ENCODE measurements at places on chromosomes 7 and 10.

- no peak for DNase-seq
Measured at GRCh38 chr7:30813466-30813865, 42.2 kb downstream of the MINDY4 start.

- DNase-seq = no peak
Measured at GRCh38 chr7:20596653-20597052, 18.8 kb upstream of the ABCB5 start.

DNA sequence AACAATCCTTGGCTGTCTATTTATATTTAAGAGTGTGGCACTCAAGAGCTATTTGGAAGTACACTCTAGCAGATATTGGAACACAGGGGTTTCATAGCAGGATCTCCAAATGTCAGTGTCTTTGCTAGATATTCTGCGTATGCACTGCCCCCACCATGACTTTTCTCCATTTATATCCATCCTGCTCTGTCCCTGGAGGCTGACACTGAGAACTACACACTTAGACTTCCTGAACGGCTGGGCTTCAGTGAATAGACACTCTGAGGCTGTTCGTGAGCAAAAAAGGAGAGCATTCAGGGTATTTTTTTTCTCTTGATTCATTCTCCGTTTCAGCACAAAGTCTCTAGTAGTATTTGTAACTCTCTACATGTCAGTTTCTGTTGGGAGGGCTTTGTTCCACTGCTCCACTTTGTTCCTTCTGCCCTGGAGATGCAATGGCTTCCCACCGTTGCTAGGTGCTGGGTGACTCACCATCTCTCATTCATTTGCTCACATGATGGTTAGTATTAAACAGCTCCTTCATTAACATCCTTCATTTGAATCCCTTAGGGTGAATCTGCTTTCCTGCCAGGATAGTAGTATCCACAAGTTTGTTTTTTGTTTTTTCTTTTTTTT, 155.9 kb upstream of the SLC13A1 start:
- DNase-seq = no peak

DNA sequence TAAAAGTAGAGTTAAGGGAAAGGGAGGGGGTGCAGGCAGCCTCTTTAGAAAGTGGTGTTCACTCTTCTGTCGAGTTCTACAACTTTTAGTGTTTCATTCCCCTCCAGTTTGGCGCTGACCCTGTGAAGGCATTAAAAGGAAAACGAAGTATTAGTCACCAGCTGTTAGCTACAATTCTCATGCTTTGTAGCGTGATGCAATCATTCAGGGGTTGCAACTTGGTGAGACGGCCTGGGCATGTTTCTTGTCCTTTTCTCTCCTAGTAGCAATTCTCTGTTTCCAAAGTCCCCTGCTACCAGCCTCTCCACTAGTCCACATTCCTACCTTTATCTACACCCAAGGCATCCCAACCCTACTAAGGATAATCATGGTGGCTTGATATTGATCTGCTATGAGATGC, 33.7 kb upstream of the DGKI start:
- DNase-seq = no peak

DNA sequence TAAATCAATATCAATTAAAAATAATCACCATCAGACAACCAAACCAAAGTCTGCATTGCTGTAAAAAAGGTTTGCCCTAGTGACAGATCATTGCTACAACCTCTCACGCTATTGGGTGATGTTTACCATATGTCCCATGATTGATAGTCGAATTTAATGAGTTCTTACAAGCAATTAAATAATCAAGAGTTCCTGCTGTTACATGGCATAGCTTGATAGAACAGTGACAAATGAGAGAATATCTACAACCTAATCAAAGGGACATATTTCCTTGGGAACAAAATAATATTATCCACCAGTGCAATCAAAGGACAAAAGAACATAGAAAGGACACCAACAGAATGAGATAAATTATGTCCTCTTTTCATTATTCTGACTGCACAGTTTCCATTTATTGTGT, 387.4 kb downstream of the ETV1 start:
- DNase-seq = no peak

- peak; percentile 22 for DNase-seq
Measured at GRCh38 chr10:80664071-80664680, 126.5 kb downstream of the SH2D4B start.

DNA sequence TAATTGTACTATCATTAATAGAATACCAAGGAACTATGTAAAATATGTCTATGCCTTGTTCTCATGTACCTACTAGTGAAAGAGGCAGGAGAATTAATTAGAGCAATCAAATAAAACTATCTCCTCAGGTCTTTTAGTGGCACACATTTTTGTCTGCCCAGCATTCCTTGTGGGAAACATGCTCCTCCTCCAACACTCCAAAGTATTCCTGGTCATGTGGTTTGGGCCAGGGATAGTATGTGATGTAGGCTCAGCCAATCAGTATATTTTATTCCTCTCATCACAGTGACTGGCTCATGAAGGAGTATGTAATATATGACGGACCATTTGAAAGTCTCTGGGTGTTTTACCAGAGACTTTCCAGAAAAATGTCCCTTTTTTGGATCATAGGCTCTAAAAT, 16.7 kb upstream of the SYPL1 start:
- no peak for DNase-seq

DNA sequence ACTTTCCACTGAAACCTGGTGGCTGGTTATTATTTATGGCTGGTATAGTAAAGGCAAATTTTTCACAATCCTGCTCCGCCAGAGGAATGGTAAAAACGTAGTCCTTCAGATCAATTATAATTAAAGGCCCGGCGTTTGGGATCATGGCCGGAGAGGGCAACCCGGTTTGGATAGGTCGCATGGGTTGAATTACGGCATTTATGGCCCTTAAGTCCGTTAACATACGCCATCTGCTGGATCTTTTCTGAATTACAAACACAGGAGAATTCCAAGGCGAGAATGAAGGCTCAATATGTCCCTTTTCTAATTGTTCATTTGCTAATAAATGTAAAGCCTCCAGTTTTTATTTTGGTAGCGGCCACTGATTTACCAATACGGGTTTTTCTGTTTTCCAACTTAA, 11.3 kb upstream of the TAS2R3 start:
- DNase-seq = no peak

DNA sequence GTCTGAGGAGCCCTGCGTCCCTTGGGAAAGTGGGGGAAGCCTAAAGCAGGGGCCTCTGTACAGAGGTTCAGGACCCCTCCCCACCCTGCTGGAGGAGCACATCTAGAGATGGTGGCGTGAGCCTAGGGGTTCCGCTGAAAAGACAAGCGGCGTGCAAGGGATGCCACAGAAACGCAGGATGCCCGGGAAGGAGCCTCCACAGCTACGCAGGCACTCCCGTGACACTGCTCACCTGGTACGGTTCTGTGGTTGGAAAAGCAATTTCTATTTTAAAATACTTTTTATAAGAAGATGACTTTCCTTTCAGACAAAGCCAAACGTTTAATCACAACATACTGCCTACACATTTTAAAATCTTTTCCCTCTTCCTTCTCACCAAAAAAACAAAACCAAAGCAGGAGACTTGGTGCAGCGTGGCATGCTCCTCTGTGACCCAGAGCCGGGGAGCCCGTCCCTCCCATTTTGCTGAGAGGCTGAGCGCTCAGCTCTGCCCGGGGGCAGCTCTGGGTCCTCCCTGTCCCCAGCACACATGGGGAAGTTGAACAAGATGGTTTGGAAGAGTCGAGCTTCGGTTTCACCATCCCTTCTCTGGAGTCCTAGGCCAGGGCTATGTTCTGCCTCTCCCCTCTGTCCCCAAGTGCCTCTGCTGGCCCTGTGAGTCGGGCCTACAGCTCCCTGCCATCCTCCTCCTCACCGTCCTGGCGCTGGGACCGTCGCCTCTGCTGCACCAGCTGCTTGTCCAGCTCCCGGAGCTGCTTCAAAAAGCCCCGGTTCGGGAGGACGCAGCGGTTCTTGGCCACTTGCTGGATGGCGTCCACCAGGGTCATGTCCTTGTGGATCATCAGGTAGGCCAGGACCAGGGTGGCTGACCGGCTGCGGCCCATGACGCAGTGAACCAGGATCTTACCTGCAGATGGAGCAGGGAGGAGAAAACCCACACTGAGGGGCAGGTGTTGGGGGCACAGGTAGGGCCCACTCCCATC, 74.0 kb upstream of the SAMD8 start:
- DNase-seq = no peak

DNA sequence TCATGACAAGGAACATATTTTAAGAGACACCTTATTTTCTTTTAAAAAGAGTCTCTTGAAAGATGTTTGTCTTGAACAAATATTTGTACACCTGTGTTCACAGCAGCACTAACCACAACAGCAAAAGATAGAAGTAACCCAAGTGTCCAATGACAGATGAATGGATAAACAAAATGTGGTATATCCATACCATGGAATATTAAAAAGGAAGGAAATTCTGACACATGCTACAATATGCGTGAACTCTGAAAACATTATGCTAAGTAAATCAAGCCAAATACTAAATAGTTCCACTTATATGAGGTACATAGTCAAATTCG, 17.8 kb downstream of the SGMS1 start:
- no peak for DNase-seq

- DNase-seq = no peak
Measured at GRCh38 chr10:13693783-13694700, 107.3 kb downstream of the PRPF18 start.

- no peak for DNase-seq
Measured at GRCh38 chr7:42095791-42096190, 141.2 kb downstream of the GLI3 start.

DNA sequence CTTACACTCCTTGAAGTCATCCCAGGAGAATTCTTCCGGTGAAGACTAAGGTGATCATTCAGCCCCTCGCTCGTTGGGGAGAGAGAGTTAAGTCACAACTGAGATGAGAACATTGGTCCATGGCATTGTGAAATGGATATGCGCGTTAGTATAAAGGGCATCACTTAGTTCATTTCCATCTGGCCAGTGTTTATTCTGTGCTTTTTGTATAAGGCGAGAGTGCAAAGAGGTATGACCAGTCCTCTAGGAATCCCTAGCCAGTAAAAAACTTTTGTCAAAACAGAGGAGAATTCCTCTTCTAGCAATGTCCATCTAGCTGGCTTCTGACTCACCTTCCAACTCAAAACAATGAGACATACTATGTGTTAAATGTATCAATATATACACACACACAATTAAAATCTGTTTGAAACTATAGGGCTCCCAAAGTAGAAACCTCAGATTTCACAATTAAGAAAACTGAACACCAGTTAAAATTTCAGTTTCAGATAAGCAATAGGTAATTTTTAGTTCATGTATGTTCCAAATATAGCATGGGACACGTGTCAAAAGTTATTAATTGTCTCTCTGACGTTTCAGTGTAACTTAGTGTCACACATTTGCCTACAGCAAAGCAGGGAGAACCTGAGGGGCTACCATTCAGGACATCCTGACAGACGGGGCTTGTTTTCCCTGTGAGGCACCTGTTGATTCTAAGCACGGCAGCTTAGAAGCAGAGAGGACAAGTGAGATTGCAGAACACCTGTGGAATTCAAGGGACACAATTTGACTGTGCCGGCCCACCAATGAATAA, 158.9 kb downstream of the KLF6 start:
- DNase-seq = no peak

- DNase-seq = no peak
Measured at GRCh38 chr10:117663750-117664149, 121.2 kb downstream of the EMX2 start.

DNA sequence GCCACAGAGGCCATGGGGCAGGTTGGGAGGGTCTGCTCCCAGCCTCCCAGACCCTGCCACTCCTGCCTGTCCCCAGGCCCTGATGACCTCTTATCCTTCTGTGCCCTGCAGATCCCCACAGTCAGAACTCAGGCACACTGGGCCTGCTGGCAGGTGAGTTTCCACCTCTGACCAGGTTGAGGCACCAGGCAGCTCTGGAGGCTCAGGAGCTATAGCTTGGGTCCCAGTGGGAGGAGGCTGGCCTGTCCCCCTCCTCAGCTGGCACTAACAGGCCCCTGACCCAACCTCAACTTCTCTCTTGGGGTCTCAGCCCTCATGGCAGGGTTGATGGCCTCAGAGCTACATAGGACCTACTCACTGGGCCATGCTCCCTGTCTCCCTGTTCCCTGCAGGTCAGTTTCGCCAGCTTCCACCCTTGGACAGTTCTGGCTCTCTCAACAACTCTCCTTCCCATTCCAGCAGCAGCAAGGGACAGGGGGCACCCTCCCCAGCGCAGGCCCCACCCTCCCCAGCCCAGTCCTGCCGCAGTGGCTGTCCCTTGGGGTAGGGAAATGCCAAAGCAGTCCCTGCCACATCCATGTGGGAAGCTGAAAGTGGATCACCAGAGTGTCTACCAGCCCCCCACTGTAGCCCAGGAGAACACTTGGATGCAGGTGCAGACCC, 2.7 kb upstream of the AEBP1 start:
- no peak for DNase-seq

DNA sequence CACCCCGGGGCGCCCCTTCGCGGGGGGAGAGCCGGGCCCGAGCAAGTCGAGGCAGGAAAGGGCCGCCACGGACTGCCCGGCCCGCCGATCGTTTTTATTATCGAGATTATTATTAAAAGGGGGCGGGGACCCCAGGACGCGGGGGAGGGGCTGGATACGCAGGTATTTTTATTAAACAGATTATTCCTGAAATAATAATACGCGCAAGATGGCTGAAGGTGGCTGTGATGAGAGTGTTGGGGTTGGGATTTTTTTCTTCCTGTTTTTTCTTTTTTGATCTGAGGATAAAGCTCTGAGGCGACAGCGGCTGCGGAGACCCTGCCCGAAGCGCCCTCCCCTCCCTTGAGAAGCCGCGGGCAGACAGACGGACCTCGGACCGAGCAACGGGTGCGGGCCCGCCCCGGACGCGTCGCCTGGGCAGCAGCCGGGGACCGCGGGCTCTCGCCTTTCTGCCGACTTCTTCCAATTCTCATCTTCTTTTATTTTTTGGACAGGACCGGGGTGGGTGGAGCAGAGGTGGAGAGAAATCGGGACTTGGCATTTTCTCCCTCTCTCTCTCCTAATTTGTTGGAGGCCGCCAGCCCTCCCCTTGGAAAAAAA, 1.4 kb upstream of the TRIM8 start:
- DNase-seq = no peak

- no peak for DNase-seq
Measured at GRCh38 chr7:137625197-137625596, 221.6 kb downstream of the DGKI start.

- DNase-seq = peak; percentile 48
Measured at GRCh38 chr10:119306514-119306951, 99.2 kb downstream of the GRK5 start.

DNA sequence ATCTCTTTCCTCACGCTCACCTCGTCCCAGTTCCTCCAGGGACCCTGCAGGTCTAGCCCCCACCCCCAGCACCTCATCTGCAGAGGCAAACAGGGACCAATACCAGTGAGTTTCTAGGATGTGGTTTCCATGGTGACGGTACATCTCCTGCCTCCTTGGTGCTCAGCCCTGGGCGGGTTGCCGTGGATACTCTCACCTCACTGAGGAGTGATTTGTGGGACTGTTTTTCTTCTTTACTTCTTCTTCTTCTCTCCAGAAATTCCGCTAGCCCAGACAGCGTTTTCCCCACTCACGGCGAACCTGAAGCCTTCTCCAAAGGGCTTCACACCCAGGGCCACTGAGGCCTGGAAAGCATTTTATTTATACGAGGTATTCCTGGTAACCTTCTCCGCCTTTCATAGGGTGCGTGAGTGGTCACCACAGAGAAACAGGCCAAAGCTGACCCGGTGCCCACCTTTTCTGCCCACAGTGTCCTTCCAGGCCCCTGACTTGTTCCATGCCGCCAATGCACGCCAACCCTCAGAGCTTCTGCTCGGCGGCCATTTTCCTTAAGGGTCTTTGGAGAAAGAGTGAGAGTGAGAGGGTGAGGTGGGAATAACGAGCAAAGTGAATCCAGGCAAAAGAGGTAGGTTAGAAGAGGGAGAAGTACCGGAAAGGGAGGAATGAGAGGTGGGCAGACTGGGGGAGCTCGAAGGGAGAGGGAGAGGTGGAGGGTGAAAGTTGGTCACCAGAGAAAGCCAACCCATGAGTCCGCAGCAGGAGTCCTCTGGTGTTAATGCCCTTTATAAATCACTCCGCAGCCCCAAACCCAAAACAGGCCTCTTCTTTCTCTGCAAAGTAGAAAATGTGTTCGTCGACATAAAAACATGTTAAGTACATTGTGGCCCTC, 15.5 kb downstream of the FAM241B start:
- no peak for DNase-seq
